Stimulated activated CD4-positive, alpha-beta T cell treated with anti-CD3 and anti-CD28 coated beads, TNF-alpha, amount 100 ng/mL, for 4 hours (primary cell): ENCODE measurements at places on chromosomes 11 and 22.

GRCh38 chr11:128299132-128299726, 288.1 kb downstream of the ETS1 start:
- DNase-seq = no peak

- no peak for DNase-seq
Measured at GRCh38 chr11:101441747-101442146, 142.1 kb downstream of the TRPC6 start.

DNA sequence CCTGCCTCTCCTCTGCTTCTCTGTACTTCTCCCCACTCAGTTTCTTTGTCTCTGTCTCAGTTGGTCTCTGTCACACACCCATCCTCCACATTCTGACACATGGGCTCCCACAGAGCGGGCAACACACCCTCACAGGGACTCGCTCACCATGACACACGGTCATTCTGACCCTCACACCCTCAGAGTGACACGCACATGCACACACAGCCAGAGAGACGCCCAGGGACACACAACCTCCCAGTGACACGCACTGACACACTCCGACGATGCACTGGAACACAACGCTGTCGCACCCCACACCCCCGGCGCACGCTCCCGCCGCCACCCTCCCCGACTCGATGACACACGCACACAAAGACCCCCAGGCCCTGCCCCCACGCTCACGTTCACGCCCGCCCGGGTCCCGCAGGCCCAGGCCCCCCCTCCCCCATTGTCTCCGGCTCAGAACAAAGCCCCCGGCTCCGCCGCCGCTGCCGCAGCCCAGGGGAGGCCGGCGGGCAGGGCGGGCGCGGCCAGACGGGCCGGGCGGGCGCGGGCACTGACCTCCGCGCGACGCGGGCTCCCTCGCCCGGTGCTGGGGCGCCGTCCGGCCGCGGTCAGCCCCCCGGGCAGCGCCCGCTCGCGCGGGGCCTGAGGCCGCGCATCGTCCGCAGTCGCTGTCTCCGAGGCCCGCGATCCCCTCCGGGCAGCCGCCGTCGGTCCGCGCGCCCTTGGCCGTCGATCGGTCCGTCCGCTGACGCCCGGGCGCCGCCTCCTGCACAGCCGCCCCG, 404 bp downstream of the DCHS1 start:
- no peak for DNase-seq

- no peak for DNase-seq
Measured at GRCh38 chr22:44384563-44385295, 72.0 kb upstream of the SHISAL1 start.

- no peak for DNase-seq
Measured at GRCh38 chr11:12160680-12161079, 50.3 kb downstream of the MICAL2 start.

GRCh38 chr22:46500201-46500600, 37.2 kb downstream of the CELSR1 start:
- no peak for DNase-seq

DNA sequence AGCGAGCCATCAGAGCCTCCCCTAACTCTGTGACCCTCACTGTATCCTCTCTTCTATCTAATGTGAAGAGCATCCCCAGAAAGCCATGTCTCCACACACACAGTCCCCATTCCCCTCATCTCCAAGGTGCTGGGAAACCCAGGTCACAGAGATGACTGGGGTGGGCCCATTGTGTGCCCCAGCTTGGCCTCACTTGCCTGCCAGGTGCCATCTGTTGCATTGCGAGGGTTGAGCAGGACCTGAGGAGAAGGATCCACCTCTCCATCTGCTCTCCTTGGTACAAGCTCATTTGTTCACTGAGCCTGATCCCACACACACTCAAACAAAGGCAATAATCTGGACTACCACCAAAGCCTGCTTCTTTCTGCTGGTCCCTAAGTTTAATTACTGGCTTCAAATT, 118.8 kb downstream of the SPATA19 start:
- DNase-seq = no peak

GRCh38 chr22:29773233-29773632, 6.1 kb downstream of the UQCR10 start:
- DNase-seq = no peak

GRCh38 chr22:44455963-44456358, 42.1 kb downstream of the RTL6 start:
- no peak for DNase-seq

GRCh38 chr11:2740275-2740940, 40.6 kb upstream of the KCNQ1OT1 start:
- DNase-seq = no peak

DNA sequence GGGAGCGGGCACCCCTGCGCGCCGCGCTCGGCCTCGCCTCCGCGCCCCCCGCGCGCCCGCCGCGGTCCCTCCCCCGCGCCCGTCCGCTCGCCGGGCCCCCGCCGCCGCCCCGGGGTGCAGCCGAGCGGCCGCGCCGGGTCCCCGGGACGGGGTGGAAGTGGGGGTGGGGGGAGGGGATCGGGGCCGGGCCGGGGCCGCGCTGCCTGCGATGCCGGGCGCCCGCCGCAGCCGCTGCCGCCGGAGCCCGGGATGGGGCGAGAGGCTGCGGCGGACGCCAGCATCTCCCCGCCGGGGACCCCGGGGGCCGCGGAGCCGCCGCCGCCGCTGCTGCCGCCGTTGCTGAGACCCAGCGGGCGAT, 365 bp downstream of the MGAT3 start:
- DNase-seq = no peak

- DNase-seq = no peak
Measured at GRCh38 chr11:17651681-17652080, 67.7 kb upstream of the MYOD1 start.

GRCh38 chr22:49993649-49994360, 18.8 kb downstream of the IL17REL start:
- DNase-seq = no peak

- no peak for DNase-seq
Measured at GRCh38 chr11:72924568-72925190, 110.5 kb downstream of the ATG16L2 start.

GRCh38 chr11:85960678-85961077, 105.5 kb downstream of the CCDC83 start:
- no peak for DNase-seq
